Mammary epithelial cell (primary cell): ENCODE measurements at places on chromosomes 1 and 21.
A peak's percentile ranks its signal among the peaks of the same experiment; 100 is the strongest.

DNA sequence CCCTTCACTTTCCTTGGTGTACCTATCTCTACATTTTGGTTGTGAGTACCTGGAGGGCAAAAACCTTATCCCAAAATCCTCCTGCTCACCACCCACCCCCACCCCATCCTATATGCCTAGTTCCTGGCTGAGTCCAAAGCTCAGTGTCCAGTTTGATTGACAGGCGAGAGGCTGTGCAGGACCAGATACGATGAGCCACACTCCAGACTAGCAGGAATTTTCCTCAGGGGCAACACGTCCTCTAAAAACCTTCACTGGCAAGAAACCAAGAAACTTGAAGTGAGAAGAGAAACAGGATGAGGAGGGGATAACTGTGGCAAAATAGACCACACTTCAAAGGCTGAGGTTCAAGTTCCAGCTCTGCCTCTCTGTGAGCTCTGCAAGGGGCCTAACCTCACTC lies 1.1 kb upstream of the SLAMF8 start:
- no peak for DNase-seq

DNA sequence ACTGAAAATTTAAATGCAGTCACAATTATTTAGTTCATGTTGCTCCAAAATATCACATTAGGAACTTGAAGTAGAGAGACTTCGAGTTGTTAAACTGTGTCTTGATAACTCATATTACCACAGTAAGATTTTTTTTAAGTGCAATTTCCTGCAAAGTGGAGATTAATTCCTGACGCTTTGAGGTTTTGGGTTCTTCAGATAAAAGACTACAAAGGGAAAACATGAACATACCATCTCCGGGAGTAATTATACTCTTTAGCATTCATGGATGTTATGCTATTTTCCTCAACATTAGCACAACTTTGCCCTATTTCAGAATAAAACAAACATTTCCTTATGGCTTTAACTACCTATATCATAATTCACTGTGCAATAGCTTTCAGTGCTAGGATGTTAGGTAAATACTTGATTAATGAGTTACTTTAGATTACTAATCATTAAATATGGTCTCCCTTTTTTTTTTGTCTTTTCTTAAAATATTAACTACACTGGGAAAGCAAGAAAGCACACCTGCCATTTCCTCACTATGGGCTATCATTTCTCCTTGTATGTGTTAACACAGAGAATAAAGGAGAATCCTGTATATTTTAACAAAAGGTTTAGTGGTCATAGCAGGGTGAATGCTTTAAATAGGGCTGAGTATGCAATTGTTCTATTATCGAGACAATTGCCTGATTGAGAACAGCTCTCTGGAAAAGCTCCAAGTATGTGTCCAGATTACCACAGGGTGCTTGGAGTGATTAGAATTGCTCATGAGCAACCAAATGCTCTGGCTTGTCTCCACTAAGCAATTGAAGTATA lies 252.5 kb upstream of the C1orf105 start:
- peak; percentile 81 for DNase-seq

DNA sequence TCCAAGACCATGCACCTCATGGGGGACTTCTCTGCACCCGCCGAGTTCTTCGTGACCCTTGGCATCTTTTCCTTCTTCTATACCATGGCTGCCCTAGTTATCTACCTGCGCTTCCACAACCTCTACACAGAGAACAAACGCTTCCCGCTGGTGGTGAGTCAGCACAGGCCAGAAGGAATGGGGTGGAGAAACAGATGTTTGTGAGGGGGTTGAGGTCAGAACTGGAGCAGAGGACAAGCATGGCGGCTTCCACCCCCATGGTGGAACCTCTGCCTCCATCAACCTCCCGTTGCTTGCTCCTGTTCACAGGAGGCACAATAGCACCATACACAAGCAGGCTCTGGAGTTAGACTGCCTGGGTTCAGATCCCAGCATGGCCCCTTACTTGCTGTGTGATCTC lies 6.9 kb upstream of the ATXN7L2 start:
- no peak for DNase-seq

GRCh38 chr1:205481629-205482151 lies 22.8 kb upstream of the CDK18 start:
- DNase-seq: peak; percentile 75

- no peak for DNase-seq
Observed at GRCh38 chr1:202073206-202073605, 49.5 kb upstream of the GPR37L1 start.

DNA sequence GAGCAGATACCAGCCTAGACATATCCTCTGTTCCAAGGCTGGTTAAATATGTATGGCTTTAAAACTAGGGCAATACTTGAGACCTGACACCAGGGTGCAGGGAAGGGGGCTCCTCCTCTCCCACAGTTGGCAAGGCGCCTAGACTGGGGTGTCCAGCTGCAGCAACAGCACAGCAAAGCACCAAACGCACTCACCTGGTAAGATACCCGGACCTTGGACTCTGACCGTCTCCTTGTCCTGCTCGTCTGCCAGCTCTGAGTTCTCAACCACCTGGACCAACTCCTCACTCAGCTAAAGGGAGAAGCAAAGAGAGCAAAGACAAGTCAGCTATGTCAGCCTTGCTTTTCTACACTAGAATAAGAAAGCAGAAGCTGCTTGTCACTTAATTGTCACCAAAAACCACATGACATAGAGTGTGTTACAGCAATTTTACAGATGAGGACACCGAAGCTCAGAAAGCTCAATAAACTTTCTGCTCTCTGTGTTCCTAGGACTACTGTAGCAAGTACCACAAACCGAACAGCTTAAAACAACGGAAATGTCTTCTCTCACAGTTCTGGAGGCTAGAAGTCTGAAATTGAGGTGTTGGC lies 4.4 kb downstream of the PACC1 start:
- no peak for DNase-seq

DNA sequence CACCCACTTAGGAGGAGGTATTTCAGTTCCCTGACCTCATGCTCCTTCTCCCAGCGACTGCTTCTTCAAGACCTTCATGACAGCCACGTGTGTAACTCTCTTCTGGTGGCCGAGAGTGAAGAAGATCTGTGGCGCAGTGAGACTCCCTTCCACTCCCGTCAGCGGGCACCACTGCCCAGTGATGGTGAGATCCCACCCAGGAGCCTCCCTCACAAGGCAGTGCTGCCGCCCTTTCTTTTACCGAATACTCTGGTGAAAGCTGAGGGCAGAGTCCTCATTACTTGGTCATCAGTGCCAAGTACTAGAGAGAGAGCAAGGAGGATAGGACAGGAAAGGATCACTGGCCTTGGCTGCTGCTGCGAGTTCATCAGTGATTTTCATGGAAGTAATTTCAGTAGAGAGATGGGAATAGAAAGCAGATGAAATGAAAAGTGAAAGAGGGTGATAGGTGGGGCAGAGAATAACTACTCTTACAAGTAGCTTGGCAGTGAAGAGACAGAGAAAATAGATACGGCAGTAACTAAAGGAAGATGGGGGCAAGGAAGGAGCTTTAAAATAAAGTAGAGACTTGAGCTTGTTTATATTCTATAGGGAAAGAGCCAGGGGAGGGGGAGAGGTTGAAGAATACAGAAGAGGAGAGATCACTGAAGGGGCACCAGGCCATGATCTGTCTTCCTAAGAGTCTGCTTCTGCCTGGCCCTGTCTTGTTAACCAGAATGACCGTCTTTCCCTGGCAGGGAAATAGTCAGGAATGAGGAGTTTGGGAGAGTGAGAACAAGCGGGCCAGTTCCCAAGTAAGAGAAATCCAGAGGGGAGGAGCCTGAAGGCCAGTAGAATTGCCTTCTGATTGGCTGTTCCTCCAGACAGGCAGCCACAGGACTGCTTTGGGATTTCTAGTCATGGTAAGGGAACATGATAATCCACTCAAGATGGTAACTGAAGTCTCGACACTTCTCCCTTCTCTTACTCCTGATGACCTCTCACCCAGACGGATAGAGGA lies 18.3 kb downstream of the HYI start:
- DNase-seq: no peak

GRCh38 chr1:244445320-244446181 lies 6.2 kb downstream of the ADSS2 start:
- DNase-seq: no peak

DNA sequence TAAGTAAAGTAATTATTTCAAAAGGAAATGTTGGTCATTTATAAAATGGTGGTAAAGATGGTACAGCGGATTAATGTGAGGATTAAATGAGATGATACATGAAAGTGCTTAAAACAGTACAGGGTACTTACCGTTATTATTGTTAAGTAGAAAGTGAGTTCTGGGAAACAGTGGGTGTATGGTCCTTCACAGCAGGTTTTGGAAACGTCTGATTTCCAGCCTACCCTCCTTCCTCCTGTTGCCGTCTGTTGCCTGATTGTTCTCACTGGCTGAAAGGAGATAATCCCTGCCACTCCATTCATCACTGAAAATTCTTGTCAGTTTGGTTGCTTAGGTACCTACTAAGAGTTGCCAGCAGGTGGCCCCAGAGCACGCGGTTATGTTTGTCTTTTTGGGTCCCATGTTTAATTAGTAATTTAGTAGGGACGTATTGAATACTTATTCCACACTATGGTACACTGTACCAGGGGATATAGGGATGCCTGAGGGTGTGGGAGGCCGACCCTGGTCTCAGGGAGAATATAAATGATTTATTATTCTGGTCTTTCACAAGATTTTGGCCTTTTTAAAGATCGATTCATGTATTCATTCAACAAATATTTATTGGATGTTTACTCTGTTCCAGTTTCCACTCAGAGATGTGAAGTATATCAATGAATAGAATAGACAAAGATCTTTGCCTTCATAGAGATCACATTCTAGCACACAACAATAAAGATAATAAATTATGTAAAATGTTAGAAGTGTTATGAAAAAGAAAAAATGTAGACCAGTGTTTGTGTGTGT lies 30.8 kb upstream of the RPTN start:
- DNase-seq: peak; percentile 66

DNA sequence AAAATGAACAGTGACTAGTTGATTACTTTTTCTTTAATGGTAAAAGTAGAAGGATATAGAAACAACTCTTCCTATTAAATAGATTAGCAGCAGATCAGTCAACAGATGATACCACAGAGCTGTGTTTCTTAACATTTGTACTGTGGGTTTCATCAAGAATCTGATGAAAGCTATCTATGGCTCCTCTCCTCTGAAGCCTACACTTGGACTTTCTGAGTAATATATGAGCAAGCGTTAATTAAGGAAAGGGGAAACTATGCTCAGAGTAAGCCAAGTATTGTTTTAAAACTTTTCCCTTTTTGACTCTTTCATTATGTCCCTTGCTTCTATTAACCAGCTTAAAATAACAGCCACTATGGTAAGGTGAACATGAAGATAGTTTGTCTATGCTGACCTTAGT lies 10.8 kb downstream of the ARID4B start:
- DNase-seq: peak; percentile 37

GRCh38 chr1:15916916-15917315 lies 59.0 kb downstream of the ZBTB17 start:
- no peak for DNase-seq

DNA sequence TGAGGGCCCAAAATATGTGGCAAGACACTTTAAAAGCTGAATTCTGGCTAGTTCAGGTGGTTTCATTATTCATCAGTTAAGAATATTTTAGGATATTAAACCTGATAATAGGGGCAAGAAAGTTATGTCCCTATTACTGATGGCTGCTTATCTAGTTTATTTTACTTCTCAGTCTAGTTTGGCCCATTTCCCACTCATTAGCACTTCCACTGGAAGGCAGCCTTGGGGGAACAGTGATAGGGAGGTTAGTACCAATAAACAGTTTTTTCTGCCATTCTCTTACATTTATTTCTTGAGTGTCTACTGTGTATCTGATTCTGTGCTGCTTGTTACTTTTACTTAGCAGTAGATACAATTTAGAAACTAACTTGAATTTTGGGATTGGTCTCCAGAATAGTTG lies 9.0 kb downstream of the PPP1R12B start:
- DNase-seq: no peak

- DNase-seq: peak; percentile 76
Observed at GRCh38 chr1:52141513-52142219, at the start of gene ZFYVE9. Gene ZFYVE9, plus strand, starts transcription at chr1:52142089. Its CDS starts 91,118 bp downstream, at chr1:52233207.

GRCh38 chr1:241734533-241734932 lies 82.5 kb downstream of the WDR64 start:
- DNase-seq: no peak

DNA sequence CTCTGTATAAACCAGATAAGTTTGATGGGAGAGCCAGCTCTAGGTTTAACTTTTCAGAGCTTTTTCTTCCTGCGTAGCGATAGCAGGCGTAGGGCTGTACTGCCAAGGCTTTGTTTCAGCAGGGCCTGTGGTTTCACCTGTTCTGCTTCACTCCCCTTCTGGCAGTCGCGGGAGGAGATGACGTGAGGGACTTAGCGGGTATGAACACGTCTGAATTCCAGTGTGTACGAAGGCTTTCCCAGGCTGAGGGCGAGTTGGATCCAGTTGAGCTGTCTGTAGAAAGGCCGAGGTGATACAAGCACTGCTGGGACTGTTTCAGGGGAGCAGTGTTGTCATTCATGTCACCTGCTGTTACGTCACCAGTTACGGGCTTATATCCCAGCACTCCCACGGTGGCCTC lies 21.2 kb downstream of the PEX14 start:
- peak; percentile 100 for DNase-seq

GRCh38 chr1:221683681-221684080 lies 58.2 kb downstream of the DUSP10 start:
- no peak for DNase-seq
